Daoy (cell line): ENCODE measurements at places on chromosomes 12 and 14.
A peak's percentile ranks its signal among the peaks of the same experiment; 100 is the strongest.

GRCh38 chr14:27223906-27224305 lies 626.1 kb upstream of the NOVA1 start:
- DNase-seq: no peak

- peak; percentile 65 for DNase-seq
Measured at GRCh38 chr12:6074979-6075585, 49.4 kb downstream of the VWF start.

DNA sequence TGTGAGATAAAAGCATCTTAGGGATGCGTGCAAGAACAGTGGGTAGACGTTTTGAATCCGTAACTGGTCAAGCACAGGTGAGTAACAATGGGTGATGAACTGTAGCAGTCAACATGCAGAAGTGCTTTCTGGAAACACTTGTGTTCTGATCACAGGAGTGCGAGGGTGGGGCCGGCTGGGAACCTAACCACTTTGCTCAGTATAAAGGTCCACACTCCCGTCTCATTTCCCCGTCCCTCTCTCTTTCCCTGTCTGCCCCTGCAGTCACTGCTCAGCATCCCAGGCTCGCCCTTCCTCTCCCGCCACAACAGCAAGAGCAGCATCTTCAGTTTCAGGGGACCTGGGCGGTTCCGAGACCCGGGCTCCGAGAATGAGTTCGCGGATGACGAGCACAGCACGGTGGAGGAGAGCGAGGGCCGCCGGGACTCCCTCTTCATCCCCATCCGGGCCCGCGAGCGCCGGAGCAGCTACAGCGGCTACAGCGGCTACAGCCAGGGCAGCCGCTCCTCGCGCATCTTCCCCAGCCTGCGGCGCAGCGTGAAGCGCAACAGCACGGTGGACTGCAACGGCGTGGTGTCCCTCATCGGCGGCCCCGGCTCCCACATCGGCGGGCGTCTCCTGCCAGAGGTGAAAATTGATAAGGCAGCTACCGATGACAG lies 127.1 kb downstream of the FIGNL2 start:
- no peak for DNase-seq

- no peak for DNase-seq
Measured at GRCh38 chr14:85131226-85131922, 398.6 kb upstream of the FLRT2 start.

DNA sequence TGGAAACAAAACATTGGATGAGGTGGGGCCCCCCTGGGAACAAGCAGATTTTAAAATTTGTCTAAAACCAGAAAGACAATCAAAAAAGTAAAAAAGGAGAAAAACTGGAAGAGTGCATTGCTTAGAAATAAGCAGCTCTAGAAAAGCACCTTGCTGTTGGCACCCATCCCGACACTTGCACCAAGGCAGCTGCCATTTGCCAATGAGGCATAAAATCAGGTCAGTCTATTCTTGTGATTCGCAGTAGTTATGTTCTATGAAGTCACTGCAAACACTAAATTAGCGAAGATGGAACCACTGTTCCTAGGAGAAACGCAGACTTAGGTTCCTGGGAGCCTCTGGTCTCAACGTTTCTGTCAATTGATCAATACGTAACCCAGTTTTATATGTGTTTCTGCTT lies 16.2 kb downstream of the VPS33A start:
- no peak for DNase-seq

DNA sequence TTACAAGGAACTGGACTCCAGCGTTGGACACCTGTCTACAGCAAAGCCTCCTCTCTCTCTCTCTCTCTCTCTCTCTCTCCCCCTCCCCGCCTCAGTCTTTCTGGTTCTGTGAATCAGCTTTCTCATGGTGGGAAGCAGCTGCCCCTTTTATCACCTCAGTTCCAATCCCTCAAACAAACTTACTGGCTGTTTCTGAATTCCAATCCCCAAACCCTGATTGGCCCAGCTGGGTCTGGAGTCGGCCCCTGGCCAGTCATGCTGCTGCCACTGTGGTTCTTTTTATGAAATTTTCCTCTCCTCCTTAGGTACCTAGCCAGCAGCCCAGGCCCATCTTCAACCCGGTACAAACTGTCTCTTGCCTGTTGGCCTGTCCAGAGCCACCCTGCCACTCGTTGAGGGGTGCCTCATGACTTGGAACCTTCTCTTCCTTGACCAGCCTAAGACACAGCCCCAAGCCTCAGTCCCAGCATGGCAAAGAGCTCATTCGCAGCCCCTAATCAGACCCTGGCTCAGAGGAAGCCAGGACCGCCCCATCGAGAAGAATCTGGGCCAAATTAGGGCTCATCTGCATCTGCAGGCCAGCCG lies 9.4 kb upstream of the MORN3 start:
- DNase-seq: no peak

- DNase-seq: no peak
Measured at GRCh38 chr12:106332536-106332935, 25.0 kb upstream of the POLR3B start.

DNA sequence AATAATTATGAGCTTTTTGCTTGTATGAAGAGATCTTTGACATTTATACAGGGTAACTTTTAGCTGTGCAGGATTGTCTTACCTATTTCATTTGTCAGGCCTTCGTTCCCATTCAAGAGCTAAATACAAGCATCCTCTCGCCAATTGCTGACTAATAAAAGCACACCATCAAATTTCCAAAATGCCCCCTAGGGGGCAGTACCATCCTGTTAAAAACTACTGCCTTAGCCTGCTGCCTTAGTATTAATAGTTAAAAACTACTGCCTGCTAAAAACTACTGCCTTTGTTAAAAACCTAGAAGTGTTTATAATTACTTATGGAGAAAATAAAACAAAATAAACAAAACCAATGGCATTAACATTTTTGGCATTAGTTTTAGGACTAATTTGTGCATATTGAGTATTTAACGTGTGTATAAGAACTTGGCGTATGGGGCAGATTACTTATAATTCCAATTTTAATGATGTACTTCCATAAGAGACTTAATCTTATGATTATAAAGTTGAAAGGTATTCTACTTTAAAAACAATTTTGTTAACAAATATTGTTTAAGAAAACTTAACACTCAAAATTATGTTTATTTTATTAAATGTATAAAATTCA lies 3.0 kb upstream of the IFI27L2 start:
- DNase-seq: peak; percentile 63

DNA sequence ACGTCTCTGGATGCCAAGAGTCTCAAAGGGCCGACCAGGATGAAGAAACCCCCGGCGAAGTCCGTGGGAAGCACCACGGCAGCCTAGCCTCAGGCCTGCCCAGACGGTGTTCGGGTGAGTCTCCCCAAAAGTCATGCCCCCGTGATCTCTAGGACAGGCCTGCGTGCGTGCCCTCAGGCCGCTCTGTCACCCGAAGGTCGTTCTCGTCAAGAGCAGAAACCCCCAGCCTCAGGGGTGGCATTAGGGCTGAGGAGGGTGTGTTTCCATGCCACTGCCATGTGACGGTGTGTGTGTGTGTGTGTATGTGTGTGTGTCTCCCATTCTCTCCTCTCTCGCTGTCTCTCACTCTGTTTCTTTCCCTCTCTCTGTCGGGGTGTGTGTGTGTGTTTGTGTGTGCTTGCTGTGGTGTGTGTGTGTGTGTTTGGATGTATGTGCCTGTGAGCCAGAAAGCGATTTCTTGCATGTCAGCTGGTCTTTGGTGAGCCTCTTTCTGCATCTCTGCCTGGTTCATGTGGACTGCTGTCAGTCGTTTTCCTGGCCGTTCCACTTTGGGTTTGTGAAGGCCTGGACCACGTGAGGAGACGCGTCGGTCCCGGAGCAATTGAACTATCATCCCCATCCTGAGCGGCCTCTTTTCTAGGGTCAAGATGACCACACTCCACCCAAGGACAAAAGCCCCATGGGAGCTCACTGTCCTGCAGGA lies 772.5 kb upstream of the ALG10B start:
- no peak for DNase-seq

DNA sequence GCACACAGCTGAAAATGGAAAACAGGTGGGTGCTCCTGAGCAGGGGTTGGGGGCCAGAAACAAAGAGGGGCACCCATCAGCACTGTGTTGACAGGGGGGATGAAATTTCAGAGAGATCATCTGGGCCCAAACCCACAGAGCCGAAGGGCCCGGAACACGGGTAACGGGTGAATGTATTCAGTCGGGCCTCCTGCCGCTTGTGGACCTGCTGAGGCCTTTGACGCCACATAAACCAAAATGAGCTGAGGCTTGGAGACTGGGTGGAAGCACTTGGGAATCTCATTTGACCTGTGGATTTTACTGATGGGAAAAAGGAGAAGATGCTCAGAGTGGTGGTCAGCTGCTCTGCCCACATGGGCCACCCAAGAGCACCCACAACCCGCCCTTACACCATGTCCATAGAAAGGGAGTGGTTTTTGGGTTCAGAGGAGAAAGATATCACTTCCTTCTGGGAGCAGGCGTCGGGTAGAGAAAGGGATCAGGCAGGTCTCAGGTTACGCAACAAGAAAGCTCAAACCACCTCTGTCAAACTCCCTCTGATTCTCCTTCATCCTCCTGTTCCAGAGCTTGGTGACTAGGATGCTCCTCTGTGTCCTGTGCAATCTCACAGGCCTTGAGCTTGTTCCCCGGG lies 106.8 kb upstream of the BCL2L14 start:
- DNase-seq: no peak

DNA sequence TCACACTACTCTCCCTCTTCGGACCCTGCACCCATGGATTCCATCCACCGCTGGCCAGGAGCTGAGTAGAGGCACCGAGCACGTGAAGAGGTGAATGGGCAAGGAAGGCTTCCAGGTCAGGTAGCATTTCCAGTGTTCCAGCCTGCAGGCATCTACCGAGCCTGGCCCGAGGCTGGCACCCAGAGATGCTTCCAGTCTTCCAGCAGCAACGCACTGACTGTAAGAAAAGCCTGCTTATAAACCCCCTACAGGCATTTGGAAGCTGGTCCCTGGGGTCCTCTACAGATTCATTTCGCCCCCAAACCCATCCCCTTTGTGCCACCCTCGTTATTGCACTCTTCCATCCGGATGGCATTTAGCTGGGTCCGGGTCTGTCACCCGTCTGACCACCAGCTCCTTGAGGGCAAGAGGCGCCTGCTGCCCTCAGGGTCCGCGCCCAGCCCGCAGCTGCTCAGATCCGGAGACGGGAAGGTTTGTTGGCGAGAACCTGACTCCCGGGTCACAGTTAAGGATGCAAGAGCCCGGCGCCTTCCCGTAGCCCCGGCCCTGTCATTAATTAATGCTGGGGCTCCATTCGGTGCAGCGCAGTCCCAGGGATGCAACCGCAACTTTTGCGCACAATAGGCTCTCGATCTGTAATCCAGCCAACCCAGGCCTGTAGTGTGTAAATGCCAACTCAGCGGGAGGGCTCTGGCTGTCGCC lies 614 bp upstream of the MARK3 start:
- DNase-seq: no peak

DNA sequence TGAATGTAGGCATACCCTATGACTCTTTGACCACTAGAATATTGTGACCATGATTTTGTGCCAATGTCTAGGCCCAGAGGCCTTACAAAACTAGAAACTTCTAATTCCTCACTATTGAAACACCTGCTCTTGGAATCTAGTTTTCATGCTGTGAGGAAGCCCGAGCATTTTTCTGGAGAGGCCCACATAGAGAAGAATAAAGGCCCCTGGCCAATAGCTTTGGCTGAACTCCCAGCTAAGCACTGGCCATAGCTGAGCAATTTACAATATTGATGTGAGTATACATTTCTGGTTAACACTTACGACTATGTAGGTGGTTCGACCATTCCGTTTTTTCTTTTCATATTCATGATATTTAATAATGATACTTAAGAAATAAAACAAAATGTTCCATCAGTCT lies 190.3 kb downstream of the KCNH5 start:
- DNase-seq: no peak

DNA sequence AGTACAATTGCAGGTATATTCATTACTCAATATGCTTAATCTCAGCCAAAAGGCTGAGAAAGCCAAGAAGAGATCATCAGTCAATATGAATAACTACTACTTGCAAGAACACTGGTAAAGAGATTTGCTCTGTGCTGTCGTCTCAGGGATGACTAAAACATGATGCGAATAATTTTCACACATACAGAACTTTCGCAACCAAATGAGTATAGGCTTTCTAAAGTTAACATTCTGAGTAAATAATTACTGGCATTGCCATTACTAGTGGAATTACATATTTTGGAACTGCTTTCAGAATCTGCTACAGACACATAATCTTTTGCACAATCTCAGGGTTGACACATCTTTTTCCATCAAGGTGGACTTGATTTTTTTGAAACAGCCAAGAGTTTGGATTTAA lies 24.7 kb downstream of the NCKAP1L start:
- DNase-seq: no peak
